ENCODE measurements at places on chromosomes 4 and X.
A peak's percentile ranks its signal among the peaks of the same experiment; 100 is the strongest.

DNA sequence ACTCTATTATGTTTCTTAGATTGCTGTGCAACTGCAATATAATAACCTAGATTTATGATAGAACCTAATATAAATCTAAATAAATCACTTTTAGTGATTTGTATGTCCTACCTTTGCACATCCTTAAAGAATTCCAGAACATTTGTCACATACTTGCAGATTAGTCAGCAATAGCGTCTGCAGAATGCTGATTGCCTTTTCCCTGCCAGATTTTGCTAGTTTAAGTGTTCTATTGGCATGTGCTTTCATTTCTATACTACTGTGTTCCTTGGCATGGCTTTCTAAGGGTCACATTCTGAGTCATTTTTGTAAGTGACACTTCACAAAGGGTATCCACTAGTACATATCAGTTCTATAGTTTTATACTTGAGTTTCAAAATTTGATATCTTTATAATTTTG, 303.1 kb upstream of the GIMD1 start:
- no peak for DNase-seq

DNA sequence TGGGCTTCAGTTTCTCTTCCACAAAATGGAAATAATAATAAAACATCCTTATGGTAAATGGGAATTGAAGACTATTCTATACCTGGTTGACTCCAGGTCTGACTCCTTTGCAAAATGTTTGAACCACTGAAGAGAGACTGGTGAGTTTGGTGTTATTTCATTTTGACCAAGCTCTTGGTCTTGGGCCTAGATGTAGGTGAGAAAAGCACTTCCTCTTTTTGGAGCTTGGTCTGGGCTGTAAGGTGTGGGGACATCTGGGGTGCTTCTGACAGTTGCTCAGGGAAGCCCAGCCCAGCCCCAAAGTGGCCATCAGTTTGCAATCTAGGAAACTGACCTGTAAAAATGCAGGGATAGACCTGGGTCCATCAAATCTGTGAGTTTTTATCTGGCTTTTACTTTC, 26.8 kb upstream of the SOD3 start:
- no peak for DNase-seq

DNA sequence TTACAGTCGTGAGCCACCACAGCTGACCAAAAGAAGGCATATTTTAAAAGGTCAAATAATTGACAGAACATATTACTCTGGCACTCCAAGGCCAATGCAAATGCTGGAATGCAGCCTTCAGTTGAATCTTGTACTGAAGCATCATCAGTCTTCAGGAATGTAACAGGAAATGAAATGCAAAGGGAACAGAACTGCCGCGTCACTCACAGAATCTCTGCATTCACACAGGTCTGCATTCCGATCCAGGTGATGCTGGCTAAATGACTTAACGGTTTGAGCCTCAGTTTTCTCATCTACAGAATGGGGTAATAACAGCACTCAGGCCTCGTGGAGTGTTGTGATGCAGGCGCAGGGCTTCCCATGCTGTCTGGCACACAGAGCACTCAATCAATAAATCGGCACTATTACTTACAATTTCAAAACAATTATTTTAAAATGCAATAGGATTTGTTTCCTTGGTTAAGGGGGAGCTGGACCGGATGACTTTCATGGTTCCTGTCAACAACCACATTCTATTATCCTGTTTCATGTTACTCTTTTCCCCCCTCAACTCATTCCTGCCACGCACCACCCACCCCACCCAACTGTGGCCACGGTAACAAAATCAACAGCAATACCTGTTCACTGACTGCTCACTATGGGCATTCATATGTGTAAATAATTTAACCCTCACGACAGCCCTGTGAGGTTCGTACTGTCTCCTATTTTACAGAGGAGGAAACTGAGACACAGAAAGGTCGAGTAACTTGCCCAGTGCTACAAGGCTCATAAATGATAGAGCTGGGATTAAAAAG, 32.4 kb downstream of the IGFBP7 start:
- peak; percentile 68 for DNase-seq

DNA sequence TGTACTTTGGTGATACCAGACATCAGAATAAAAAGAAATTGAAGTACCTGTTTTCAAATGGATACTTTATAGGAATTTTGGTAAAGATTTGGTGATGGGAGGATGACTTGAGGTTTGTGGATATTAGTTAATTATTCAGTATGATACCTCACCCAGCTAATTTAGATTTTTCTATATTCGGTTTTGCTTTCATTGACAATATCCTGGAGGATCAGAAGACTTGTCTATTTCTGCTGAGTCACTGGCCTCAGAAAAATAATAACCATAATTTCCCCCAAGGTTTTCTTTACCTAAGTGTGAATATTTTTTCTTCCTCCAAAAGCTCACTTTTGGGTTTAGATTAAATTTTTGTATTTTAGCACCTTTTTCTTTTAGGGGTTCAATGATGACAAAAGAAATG, 100.2 kb downstream of the EGF start:
- no peak for DNase-seq

GRCh38 chr4:4418676-4419390, 31.9 kb downstream of the NSG1 start:
- no peak for DNase-seq

GRCh38 chr4:73741031-73741749, 821 bp downstream of the CXCL8 start:
- DNase-seq = no peak

- no peak for DNase-seq
Observed at GRCh38 chrX:46624090-46624786, 50.7 kb downstream of the CHST7 start.

DNA sequence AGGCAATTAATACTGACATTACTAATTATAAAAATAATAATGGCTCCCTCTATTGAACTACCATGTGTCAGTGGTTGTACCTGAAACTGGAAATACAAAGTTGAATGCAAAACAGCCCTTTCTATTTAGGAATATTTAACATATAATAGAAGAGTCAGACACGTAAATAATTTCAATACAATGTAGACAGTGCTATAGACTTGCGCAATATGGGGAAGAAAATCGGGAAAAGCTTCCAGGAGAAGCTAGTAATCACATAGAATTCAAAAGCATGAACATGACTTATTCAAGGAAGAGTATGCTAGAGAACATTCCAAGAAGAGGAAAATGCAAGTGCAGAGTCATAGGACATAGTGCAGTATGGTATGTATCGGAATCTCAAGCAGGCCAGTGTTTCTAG, 408.9 kb upstream of the FTHL17 start:
- DNase-seq = no peak

DNA sequence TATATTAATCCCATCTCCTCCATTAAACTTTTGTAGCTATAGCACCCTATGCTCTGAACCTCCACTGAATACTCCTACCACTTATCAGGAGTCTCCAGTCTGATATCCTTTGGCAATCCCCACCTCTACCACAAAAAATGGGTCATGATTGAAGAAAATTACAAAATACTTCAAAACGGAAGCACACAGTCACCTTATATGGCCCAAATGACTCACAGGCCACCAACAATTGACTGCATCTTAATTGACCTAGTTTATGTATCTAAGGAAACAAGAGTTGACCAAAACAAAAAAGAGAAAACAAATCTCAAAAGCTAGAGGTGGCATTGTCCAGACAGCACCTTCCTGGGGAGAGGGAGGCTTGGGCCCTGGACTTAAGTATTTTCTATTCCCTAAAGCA, 120.0 kb upstream of the DIAPH2 start:
- no peak for DNase-seq

GRCh38 chr4:143202824-143203223, 18.1 kb downstream of the USP38 start:
- DNase-seq = no peak

DNA sequence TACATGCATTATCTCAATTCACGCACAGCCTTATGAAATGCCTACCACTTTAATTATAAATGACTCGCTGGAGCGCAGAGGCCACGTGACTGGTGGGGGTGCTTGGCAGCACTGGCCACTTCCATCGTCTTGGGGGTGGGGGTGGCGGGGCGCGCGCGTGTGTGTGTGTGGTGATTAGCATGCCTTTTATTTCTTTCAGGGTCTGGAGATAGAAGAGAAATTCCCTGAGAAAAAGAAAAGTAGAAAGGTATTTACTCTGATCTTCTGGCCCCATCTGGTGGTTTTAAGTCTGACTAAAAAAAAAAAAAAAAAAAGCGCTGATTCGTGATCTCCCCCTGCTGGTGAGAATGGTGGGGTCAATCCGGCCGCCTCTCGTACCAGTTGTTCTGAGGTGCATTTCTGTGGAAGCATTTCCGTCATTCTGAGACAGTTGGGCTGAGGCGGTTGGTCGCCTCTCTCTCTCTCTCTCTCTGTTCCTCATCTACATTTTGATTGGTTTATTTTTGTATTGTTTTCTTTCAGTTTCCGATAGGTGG, at the start of gene CCNB3:
TSS of gene CCNB3 (plus strand) at position 402 of the 536 bp plus-strand sequence. CDS start 80,399 bp downstream, outside the sequence.
- DNase-seq = peak; percentile 52

DNA sequence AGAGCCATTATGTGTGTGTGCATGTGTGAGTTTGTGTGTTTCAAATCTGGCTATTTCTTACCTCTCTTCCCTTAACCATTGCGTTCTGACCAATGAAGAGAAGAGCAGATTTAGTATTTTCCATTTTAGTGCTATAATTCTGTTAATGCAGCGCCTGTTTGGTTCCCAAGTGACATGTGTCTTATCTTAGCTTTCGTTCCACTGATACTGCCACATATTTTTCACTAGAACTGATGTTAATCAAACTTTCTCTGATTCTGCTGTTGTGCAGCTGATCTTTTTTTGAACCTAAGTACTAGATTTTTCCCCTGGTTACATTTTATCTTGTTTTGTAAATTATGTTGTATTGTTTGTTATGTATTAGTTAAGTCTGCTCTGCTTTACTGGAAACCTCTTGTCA, 152.9 kb upstream of the MID1 start:
- DNase-seq = no peak

DNA sequence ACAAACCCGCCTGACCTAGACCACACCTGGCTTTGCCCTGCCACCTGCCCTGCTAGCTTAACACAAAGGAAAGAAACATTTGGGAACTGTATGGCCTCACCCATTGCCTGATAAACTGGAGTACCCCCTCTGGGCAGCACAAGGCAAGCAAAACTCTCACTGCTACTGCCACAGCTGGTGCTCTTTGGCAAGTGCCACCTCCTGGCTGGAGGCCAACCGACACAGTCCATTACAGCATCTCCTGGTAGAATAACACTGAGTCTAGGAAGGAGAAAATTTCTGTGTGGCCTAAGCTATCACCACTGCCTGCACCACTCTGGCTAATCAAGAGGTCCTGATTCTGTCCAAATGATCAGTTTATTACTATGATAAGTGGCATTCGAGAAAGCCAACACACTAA, 18.9 kb upstream of the SPANXN3 start:
- DNase-seq = no peak

GRCh38 chr4:130712038-130712437, 1616.1 kb downstream of the C4orf33 start:
- DNase-seq = no peak

- DNase-seq = peak; percentile 43
Observed at GRCh38 chr4:139734875-139735380, 69.3 kb downstream of the MGST2 start.

DNA sequence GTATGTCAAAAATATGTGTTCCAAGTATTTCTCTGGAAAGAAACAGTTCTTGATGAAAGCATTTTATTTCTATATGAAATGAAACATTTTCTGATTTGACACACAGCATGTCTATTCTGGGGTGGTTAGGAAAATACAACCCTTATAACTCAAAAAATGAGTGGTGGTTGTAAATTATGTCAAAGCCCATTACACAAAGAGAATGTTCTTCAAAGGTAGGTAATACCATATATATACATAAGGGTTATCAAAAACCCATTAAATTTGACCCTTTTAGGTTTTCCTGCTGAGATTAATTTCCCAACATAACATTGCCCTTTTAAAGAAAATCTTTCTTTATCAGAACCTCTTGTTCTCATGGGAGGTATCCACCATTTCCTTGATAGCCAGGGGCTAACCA, 420.5 kb upstream of the TECRL start:
- no peak for DNase-seq

DNA sequence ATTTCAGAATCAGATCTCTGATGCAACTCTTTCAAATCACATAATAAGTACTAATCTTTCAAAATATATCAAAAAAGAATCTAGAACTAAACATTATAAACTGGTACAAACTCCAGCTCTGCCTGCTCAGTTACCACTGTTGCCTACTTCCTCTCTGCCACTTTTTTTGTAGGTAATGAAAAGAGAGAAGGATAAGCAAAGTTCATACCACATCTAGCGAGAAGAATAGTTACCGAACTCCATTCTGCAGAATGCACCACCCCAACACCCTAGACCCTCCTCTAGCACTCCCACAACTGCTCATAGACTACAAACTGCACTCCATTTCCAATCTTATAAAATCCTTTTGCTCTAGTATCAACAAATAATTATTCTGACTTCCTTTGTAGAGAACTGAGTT, 19.7 kb upstream of the LRBA start:
- no peak for DNase-seq

DNA sequence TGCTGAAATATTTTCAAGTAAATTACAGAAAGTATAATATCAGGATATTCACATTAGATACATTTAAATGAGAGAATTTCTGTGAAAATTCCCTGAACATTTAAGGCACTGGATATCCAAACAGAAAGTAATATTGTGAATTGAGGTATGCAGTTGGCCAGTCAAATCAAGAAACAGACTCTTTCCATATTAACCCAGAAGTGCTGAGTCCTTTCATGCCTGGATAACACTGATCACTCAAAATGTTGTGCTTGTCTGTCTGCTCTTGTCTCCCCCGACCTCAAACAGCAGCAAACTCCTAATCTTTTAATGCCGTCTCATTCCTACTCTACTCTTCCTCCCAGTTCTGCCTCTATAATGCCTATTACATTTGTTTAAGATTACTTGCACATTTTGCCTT, 51.2 kb downstream of the TBC1D9 start:
- DNase-seq = no peak

- no peak for DNase-seq
Observed at GRCh38 chr4:5750052-5750945, 39.3 kb downstream of the EVC start.

DNA sequence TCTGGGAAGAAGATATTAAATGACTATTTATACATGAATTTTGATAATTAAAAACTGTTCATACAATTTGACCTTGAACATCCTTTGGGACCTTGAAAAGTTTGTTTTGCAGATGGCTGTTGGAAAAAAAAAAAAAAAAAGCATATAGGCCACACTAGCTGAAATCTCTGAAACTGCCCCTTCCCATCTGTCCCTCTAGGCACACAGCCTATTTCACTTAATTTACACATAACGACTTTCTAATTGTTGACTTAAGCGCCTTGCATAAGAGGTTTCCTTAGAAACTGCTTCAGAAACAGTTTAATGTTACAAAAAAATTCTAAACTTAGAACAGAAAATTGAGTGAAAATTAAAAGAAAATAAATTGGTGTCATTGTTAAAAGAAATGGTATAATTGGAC, 131.0 kb downstream of the COX18 start:
- no peak for DNase-seq

GRCh38 chrX:68846536-68846935, 17.7 kb downstream of the EFNB1 start:
- DNase-seq = no peak

- no peak for DNase-seq
Observed at GRCh38 chrX:13581554-13581953, 12.2 kb downstream of the EGFL6 start.

DNA sequence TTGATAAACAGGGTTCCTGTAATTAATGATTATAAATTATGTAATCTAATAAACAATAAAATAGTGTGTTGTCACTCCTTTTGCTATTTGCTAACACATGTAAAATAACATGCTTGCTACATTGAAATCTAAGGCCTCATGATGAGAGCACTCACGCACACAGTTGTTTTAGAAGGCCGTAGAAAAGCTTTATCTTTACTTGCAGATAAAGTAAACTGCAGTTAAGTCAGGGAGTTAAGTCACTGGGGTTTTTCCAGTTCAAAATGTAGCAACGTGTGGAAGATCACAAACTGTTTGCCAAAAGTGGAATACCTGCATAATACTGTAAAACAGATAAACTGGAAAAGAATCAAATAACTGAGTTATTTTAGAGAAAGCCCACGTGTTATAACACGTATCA, 187.3 kb upstream of the PACRGL start:
- DNase-seq = no peak

All from ACHN (cell line).